ENCODE measurements at places on chromosomes 2 and 18.

DNA sequence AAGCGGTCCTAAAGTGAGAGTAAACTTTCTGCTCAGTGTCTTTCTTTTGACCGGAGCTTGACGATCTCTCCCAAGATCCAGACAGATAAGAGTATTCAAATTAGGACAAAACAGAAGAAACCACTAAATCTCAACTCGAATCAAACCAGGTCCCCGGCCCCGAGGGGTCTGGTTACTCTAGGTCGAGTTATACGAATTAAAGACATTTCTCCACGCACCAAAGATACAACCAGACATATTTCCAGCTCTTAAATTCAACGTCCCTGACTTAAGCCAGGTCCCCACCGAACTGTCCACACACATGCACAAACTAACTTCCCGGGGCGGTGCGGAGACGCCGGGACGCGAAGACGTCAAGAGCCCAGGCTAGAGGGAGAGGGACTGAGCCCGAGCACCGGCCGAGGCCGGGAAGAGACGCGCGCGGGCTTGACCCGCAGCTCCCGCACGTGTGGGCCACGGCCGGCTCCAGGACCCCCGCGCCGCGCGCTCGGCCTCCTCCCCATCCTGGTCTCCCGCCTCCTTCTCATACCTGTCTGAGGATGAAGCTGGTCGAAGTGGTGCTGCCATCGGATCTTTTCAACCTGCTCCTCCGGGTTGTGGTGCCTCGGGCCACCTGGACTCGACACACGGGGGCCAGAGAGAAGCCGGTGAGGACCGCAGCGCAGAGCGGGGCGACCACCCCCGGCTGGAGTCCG lies 896 bp downstream of the CACNB4 start:
- peak; percentile 12 for DNase-seq

DNA sequence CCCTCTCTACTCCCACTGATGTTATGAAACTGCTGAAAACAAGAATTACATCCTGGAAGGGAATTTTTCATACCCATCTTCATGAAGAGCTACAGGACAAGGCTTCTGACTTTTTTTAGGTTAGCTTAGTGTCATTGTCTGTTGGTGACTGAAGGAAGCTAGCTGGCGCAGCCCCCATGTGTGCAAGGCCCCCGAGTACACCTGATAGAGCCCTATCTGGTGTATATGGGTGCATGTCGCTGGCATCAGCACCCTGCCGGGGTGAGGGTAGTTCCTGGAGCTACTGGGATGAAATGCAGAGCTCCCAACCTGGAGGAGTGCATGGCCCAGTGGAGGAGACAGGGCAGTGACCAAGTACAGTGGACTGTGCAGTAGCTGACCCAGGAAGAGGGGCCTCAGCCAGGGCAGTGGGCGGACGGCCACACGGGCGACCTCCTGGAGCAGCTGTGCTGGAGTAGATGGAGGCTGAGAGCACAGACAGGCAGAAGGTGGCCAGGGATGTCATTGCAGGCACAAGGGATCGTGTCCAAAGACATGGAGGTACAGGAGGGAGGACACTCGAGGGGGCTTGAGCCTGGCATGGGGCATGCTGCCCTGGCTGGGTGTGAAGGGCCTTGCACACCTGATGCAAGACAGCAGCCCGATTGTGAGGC lies 12.1 kb downstream of the IMPA2 start:
- no peak for DNase-seq

GRCh38 chr2:85719609-85720240 lies 25.6 kb downstream of the GNLY start:
- no peak for DNase-seq

- DNase-seq = no peak
Measured at GRCh38 chr2:178361588-178361987, 89.4 kb downstream of the PRKRA start.

DNA sequence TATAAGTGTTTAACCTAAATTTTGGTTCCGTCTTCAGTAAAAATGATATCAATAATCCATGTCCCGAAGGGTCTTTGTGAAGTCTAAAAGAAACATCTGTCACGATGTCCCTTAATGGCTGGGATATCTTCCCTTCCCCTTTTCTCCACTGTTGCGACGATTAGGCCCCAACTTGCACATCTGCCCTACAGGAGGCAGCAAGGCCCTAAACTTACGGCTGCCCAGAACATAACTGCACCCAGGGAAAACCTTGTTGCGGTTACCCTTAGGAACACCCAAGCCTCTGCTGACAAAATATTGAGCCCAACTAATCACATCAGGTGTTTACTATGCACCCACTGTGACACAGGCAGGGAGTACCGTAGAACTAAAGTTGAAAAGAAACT lies 1.3 kb upstream of the SMAD2 start:
- DNase-seq = peak; percentile 16

DNA sequence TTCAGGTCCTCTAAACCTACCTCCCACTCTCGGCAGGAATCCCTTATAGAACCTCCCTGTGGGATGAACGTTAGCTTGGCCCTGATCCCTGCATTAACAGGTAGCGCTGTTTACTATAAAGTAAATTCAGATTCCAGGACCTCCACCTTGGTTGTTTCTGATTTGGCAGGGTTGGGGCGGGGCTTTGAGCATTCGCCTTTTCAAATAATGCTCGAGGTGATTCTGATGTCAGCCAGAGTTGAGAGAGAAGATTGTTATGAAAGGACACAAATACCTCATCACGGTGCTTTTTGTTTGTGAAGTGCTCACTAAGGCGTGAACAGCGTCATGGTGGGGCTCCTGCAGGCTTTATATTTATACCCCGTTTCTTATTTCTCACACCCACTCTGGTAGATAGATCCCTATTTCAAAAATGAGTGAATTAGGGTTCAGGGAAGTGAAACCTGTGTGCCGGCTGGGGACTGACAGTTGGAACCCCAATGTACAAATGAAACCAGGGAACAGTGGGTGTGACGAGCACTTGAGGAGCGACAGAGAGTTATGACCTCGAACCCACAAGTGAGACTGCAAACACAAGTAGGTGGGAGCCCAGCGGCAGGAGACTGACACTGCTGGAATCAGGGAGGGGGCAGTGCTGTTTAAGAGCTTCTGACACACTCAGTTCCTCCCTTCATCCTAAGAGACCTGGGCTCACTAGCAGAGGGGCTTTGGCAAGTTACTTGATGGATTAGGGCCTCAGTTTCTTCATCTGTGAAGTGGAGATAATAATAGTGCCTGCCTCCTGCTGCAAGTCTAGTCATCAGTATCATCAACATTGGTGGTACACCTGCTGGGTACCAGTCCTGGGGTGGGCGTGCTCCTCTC lies 14.2 kb upstream of the CXCR4 start:
- no peak for DNase-seq

DNA sequence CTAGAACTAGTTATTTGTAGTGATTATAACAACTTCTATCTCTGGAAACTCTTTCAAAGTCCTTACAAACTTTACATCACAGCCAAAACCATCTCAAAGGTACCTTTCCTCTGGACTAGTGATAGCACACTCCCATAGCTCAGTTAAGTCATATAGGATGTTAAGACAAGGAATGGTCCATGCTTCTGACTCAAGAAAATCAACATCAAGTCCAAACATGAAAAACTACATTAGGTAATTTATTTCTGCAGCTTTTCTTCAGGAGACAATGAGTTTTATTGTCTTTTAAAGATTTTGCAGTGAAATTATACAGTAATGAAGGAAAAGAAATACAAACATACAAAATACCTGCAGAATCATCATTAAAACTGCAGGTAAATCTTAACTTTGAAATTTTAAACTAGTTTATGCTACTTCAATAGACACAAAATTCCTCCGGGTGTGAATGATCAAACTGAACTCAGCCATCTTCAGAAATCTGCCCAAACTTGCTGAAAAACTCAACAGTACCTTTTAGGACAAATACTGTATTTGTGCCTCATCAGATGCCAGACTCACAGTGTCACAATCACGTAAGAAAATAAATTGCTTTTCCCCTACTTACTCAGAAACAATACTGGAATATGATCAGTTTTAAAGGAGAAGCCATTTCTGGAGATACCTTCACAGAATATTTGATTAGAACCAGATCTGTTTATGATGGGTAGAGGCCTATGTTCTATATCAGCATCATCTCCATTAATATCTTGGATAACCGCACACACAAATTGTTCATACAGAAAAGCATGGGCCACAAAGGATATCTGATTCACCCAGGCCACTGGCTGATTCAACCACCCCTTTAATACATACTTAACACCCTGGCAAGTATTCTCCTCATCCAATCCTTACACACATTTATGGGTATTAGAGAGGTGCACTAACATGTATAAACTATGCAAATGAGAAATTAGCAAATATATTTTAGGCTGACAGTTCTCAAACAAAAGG lies 2.6 kb downstream of the TMEM131 start:
- peak; percentile 20 for DNase-seq

DNA sequence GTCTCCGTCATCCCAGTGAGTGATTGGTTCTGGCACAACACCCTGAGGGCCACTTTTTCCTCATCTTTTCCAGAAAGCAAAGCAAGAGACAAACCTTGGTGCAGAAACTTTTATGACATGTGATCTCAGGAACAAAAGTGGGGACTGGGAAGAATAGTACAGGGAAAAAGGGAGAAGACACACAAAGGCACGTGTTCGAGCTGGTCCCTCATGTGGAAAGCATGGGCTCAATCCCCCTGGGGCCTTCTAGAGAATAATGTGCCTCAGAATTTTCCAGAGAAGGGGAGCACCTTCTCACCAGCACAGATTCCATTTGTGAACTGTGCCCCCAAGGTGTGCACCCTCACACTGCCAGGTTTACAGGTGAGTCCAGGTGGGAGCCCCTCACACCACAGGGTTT lies 312.6 kb downstream of the FBXO15 start:
- DNase-seq = no peak

GRCh38 chr2:106701203-106702022 lies 184.6 kb downstream of the ST6GAL2 start:
- no peak for DNase-seq

- peak; percentile 80 for DNase-seq
Measured at GRCh38 chr2:74576863-74577229, 22.3 kb downstream of the DOK1 start.

DNA sequence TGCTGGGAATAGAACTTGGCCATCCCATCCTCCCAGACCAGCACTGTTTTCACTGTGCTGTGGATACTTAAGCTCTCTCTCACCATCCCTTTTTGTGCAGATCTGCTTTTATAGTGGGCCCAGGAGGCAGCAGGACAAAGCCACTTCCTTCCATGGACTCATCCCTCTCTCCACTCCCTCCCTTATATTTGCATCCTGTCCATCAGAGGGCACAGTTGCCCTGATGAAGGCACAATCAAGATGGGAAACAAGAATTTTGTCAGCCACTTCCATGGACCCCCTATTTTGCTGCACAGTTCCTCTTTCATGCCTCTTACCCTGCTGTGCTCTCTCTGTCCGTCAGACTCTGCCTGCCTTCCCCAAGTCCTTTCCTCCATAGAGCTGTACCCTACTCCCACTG lies 338.7 kb downstream of the HRH4 start:
- DNase-seq = no peak

DNA sequence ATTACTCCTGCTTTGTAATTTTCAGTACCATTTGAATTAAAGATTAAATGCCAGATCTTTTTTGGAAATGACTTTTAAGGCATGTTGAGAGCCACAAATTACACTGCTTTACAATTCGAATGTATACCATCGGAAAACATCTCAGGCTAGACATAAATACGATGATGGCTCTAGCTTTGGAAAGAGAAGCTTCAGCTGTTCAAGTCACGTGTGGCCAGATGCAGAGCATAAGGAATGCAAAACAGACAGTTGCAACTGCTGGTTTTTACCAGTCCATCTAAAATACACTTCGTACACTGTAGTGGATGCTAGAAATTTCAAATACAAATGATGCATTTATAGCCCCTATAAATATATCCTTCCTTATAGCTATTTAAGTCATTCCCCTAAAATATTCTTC lies 8.0 kb downstream of the ZNF516 start:
- peak; percentile 33 for DNase-seq

DNA sequence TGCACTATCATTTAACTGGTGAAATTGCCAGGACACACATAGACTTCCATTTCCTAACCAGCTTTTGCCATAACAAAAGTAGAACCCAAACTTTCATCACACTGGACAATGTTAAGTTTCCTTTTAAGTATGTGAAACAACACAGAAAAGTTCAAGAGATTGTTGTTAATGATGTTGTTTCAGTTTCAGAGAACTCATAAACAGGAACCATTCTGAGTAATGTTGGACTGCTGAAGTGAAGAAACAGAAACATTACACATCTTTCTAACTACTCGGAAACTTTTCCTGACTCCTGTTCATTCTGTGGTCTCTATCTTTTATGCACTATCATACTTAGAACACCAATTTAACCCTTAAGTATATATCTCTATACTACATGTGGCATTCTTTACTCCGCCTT lies 179.2 kb downstream of the RIT2 start:
- no peak for DNase-seq

DNA sequence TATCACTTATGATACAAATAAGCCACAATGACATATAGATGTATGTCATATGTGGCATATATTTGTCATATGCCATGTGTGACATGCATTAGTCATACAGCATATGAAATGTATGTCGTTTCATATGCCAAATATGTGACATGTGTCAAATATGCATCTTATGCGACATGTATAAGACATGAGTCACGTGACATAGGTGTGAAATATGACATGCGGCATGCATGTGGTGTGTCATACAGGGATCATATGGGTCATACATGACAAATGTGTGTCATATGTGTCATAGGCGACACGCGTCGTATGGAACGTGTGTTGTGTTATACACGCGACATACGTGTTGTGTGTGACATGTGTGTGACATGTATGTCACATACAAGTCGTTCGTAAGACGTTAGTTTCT lies 2154.0 kb upstream of the PIK3C3 start:
- no peak for DNase-seq

- no peak for DNase-seq
Measured at GRCh38 chr2:218368150-218368528, 11.5 kb downstream of the CATIP start.

DNA sequence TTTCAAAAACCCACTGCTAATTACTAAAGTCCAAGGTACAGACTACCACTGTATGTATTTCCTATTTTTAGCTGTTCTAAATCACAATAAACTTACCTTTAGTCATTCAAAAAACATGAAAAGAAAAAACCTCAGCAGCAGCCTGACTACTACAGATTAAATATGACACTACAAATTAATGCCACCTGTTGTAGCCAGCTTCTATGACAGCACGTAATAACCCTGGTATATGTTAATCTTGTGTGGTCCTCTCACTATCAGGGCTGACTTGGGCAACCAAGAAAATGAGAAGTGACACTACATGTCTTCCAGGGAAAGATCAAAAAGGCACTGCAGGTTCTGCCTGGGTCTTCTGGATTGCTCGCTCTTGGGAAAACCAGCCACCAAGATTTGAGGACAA lies 90.6 kb upstream of the FAM124B start:
- no peak for DNase-seq

GRCh38 chr2:12334412-12334966 lies 382.2 kb upstream of the TRIB2 start:
- no peak for DNase-seq

DNA sequence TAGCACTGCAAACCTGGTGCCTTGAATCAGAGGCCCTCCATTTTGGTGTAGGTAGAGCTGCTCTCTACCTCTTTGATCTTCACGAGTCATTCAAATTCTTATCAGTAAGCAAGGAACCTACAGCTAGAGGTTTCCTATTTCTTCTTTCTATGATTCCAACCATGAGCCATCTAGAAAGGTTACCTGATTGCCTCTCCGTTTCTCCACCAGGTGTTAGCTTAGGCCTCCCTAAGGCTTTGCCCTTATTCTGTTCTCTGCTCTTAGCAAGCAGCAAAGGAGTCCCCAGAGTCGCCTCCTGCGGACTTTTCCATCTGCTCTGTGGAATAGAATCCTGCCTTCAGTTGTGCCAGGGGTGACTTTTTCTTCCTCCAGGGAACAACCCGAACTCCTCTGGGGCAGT lies 173.6 kb downstream of the GRB14 start:
- no peak for DNase-seq
